Heart right ventricle (tissue), 16 donors: ENCODE measurements at places on chromosomes 16 and 17. TPM values are rescaled to one million over a fixed set of nuclear protein-coding genes. Genes with fewer than 3 reads are reported as not detected.

DNA sequence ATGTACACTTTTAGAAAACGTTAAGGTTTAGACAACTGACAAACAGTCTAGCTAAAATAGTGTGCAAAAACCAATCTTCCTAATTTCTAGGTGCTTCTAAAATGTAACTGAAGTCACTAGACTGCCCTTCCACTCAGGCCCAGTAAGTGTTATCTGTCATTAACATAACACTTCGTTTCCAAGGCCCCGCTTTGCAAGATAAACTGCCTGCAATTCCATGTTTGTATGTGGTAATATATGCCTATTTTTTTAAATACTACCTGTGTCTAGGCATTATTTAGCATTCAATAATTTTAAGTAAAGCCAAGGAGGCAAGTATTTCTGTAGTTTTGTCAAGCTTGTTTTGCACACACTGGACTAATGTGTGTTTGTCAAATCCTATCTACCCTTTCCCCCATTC, 3.2 kb downstream of the USP32 start:
- no peak for DNase-seq

DNA sequence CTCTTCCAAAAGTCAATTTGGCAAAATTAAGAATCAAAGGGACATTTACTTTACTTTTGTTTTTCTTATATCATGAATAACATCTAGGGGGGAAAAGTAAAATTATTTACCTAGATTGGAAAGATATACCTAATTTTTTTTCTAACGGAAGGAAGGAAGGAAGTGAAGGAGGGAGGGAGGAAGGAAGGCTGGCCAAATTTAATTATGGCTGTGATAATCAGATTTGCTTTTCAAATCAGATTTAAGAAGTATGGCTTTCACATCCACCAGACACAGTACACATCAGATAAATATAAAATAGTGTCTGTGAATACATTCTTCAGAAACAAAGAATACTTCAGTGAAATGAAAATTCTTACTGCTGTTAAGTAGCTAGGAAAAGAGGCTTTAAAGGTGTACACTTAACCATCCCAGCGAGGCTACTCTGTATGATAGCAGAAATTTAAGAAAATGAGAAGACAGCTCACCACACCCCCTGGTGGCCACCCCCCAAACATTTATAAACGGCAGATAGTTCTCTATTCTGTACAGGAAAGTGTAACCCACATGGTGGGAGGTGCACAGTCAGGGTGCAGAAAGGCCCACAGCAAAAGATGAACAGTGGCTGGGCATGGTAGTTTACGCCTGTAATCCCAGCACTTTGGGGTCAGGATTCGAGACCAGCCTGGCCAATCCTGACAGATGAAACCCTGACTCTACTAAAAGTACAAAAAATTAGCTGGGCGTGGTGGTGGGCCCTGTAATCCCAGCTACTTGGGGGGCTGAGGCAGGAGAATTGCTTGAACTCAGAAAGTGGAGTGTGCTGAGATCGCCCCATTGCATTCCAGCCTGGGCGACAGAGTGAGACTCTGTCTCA, 150.8 kb downstream of the SSH2 start:
- peak; percentile 71 for DNase-seq

- no peak for DNase-seq
Measured at GRCh38 chr16:11361701-11362451, 16.6 kb downstream of the RMI2 start.

DNA sequence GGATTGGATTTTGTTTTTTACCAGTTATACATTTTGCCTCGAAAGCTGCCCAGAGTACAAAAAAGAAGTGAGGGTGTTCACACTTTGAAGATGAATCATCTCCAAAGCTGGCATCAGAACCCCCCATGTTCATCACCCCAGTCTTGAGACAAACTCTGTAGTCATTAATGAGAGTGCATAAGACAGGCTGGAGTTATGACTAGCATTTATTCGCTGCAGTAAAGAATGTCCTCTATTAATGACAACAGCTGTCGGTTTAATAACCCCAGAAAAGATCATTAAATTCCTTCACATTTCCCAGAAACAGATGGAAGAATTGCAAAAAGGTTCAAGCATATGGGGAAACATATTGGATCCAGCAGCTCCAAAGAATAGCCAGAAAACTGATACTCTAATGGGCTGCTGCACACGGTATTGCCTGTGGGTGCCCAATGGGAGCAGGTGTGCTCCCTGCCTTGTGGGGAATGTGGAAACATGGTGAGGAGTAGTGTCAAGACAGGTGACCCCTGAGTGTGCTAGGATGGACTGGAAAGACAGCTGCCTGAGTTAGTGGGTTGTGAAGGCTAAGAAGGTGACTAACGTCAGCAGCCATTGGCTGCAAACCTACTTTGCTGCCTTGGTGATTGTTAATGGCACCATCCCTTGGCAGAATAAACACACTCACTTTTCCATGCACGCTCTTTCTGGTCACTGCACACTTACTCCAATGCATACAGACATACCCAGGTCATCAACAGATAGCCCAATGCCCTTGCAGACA, 81.9 kb downstream of the AIPL1 start:
- no peak for DNase-seq

DNA sequence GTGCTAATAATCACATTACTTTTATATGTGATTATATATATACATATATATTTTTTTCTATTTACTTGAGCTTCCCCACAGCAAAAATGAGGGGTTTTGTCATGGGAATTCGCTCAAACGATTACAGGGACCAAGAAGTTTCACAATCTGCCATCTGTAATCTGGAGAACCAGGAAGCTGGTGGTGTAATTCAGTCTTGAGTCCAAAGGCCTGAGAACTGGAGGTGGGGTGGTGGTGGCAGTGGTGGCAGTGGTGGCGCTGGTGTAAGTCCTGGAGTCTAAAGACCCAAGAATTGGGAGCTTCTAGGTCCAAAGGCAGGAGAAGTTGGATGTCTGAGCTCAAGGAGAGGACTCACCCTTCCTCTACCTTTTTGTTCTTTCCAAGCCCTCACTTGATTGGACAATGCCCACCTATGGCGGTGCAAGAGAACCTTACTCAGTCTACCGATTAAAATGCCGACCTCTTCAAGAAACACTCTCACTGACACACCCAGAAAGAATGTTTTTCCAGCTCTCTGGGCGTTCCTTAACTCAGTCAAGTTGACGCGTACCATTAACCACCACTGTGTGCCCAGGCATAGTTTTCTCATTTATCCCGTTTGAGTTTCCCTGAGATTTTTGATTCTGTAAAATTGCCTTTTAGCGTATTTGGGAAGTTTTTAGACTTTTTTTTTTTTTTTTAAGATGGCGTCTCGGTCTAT, 31.9 kb downstream of the POLR2A start:
- no peak for DNase-seq

DNA sequence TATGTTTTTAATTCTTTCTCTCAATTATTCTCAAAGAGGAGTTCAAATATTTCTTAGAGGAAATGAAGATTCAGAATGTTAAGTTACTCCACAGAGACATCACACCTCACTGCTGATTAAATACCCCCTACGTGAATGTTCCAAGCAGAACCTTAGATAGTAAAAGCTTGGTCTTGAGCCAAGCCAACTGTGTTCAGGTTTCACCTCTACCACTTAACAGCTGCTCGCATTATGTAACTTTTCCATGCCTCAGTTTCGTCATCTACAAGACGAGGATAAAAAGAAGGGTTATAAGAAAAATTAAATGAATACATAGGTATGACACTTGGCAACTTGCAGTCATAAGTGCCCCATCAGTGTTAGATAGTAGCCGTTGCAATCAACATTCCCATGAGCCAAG, 356.2 kb downstream of the RBFOX1 start:
- no peak for DNase-seq

DNA sequence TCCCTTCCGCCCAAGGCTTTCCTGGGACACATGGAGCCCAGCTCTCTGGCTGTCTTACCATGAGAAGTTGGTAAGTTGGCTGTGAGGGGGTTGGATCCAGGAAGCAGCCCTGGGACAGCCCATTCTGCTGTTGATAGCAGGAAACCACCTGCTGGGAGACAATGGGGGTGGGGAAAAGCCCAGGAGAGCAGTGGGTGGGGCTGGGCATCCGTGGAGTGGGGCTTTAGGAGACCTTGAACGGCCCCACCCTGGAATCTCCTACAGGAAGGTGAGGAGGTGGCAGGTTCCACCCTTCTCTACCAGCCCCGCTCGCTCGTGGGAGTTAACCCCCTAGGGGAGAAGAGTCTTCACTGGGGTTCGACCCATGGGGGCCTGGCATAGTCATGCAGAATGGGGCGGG, 5.8 kb downstream of the TMEM92 start:
- no peak for DNase-seq

GRCh38 chr16:83159049-83159448, 532.3 kb downstream of the CDH13 start:
- DNase-seq = no peak

GRCh38 chr17:30086896-30087295, 29.7 kb upstream of the NSRP1 start:
- DNase-seq = no peak

DNA sequence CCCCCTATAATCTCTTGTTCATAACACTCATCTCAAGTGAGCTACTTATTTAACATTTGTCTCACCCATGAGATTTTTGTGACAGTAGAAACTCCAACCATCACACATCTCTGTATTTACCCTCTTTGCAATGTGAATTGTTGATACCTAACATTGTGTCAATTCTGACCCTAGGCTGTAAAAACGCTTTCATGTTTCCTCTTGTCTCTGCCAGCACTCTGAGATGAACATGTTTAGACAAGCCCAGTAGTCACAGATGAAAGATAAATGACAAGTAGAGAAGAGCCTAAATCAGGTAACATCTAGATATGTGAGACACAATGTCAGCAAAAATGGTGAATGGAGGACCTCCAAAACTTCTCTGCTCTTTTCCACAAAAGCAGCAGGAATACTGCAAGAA, 1254.5 kb upstream of the GOT2 start:
- DNase-seq = no peak

DNA sequence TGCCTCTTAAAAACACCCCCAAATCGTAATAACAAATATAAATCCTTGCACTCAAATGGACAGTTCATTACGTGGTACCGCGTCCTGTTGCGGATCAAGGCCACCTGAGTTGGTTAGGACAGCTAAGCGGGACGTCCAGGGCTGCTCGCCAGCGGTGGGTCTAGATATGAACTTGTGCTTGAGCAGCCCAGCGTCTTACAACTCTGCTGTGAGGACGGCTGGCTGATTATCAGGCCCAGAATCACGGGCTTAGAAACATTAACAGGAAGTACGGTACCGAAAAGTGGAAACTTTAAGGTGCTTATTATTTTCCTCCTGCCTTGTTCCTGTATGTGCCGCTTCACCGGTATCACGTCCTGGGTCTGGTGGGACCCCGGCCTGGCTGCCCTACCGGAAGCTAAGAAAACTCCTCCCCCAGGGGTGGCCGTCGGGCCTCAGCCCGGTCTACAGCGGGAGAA, 832 bp upstream of the SRRM2 start:
- no peak for DNase-seq

GRCh38 chr16:57147381-57148221, 38.2 kb downstream of the PSME3IP1 start:
- peak; percentile 61 for DNase-seq

- peak; percentile 6 for DNase-seq
Measured at GRCh38 chr17:55186937-55187770, 77.6 kb upstream of the HLF start.

Gene CSH1
- total RNA-seq = not detected

Gene MTSS2
- 62.3 TPM for total RNA-seq

Gene DRC3
- 2.5 TPM for total RNA-seq

Gene SKA2
- total RNA-seq = 28.0 TPM

Gene LAT
- total RNA-seq = 6.7 TPM

Gene PDE6G
- total RNA-seq = not detected

Gene WDR90
- 10.1 TPM for total RNA-seq

Gene DHRS7C
- total RNA-seq = 3.0 TPM

Gene CCL15
- not detected for total RNA-seq

Gene TRAPPC2L
- total RNA-seq = 51.2 TPM
